ENCODE measurements at places on chromosomes 12 and 14. TPM values are rescaled to one million over a fixed set of nuclear protein-coding genes. Genes with fewer than 3 reads are reported as not detected.

SLC4A8 gene
- 1.7 TPM for total RNA-seq

FSCB gene
- not detected for total RNA-seq

KCNK13 gene
- 0.05 TPM for total RNA-seq

P2RX7 gene
- total RNA-seq, result 8.8 TPM

PIWIL1 gene
- not detected for total RNA-seq

TDRD9 gene
- total RNA-seq, result 3.0 TPM

CDH24 gene
- 16.3 TPM for total RNA-seq

TRHDE gene
- total RNA-seq, result 0.51 TPM

ZNF10 gene
- total RNA-seq, result 12.9 TPM

HOXC13 gene
- not detected for total RNA-seq

MYF5 gene
- not detected for total RNA-seq

KRT4 gene
- not detected for total RNA-seq

ADCY4 gene
- 138 TPM for total RNA-seq

DPY19L2 gene
- 2.4 TPM for total RNA-seq

SDR9C7 gene
- not detected for total RNA-seq

ADCY6 gene
- total RNA-seq, result 43.3 TPM

DBX2 gene
- total RNA-seq, result not detected

FAM90A1 gene
- not detected for total RNA-seq

OR6C2 gene
- total RNA-seq, result not detected
